ENCODE measurements at places on chromosomes 16 and 17.

DNA sequence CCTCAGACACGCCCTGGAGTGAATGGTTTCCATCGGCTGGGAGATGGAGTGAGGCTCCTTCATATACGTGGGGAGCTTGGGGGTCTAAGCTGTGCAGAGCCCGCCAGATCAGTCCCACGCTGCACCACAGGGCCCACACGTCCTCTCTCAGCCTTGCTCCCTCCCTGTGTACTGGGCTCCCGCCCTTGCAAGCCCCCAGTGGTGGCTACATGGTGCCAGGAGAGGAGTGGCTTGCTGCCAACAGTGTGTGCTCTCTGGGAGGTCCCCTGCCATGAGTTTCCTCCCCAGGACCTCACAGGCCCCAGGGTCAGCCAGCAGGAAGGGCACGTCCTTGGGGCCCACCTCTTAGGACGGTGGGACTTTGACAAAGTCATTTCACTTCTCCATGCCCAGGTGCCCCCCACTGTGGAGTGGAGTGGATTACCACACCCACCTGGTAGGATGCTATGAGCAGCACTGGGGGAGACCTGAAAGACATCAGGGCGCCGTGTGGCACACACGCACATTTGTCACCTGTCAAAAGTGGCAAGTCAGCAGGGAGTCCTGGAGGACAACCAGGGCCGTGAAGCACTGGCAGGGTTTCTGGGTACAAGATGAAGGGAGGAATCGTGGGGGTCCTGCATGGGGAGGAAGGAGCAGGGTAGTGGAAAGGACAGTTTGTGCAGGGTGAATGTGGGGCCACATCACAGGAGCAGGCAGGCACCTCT lies 13.7 kb downstream of the SLC5A10 start:
- no peak for DNase-seq

DNA sequence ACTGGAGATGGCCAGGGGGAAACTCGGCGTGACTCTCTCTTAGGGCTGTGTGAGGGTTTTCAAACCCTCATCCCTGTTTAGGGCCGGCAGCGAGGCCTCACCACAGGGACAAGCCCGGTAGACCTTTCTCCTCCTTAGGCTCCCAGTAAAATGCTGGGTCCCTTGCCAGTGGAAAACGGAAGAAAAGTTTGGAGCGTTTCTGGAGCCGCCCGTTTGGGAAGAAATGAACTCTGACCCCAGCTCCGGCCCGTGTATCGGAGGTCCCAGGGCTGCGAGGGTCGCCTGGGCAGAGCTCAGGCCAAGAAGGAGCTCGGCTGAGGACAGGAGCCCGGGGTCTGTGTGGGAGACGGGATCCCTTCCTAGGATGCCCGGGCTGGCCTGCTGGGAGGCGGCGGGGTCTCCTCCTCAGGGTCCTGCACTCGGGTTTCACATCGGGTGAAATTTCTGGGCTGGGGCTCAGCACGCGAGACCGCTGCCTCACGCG lies 23.2 kb downstream of the ZNF213 start:
- DNase-seq: no peak

GRCh38 chr16:65702707-65703402 lies 581.0 kb upstream of the CDH11 start:
- DNase-seq: no peak

DNA sequence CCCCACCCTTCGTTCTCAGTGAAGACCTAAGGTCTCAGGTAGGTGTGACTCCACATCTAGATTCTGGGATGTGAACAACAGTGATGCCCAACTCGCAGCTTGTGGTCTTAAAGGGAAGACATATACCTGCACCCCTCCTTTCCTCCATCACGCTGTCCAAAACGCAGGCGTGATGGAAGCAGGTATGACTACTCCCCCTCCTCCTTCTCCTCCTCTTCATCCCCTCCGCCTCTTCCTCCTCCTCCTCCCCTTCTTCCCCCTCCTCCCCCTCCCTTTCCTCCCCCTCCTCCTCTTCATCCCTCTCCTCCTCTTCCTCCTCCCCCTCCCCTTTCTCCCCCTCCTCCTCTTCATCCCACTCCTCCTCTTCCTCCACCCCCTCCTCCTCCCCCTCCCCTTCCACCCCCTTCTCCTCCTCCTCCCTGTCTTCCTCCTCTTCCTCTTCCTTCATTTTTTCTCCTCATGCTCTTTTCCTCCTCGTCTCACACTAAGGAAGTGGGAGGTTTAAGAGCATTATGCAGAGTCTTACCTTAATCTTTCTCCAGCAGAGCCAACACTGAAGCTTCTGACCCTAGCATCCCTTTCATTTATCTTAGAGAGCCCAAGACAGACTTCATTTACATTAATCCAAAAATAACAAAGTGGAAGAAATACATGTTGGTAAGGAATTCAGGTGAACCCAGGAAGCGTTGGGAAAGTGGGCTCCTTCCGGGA lies 352.5 kb downstream of the FOXL1 start:
- no peak for DNase-seq

GRCh38 chr17:72804949-72805707 lies 287.4 kb downstream of the SLC39A11 start:
- DNase-seq: no peak
